ENCODE measurements at places on chromosomes 2 and 18. TPM values are rescaled to one million over a fixed set of nuclear protein-coding genes. Genes with fewer than 3 reads are reported as not detected.

DNA sequence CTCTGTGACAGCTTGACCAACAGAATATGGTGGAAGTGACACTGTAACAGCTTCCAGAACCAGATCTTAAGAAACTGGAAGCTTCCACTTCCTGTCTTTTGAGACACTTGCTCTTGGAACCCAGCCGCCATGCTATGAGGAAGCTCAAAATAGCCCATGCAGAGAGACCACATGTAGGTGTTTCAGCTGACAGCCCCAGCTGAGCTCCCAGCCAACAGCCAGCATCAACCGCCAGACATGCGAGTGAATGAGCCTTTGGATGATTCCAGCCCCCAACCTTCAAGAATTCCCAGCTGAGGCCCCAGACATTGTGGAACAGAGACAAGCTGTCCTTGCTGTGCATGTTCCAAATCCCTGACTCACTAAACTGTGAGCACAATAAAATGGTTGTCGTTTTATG is 27.9 kb downstream of the ACVR1 start:
- no peak for DNase-seq

Gene GCKR
- not detected for total RNA-seq

- no peak for DNase-seq
These were observed 296.3 kb downstream of the DYSF start for GRCh38 chr2:71749671-71750101.

GRCh38 chr2:199997296-199997695 is 41.9 kb downstream of the MAIP1 start:
- DNase-seq, result no peak

Gene CDH2
- 0.07 TPM for total RNA-seq

DNA sequence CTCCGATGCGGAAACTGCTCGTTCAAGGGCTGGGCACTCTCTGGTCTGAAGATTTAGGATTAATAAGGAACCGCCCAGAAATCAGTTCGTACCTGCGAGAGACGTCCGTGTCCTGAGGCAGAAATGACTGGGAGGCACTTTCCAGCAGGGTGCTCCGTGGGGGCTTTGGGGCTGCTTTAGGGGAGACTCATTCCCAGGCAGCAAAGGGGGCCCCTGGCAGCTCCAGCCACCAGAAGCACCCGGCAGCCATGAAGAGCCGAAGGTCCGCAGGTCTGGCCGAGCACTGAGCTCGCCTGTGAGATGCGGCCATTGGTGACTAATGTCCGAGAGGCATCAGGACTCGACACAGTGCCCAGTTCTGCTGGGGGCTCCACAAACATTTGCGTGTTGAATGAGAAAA is 20.9 kb downstream of the KCNG2 start:
- DNase-seq, result no peak

DNA sequence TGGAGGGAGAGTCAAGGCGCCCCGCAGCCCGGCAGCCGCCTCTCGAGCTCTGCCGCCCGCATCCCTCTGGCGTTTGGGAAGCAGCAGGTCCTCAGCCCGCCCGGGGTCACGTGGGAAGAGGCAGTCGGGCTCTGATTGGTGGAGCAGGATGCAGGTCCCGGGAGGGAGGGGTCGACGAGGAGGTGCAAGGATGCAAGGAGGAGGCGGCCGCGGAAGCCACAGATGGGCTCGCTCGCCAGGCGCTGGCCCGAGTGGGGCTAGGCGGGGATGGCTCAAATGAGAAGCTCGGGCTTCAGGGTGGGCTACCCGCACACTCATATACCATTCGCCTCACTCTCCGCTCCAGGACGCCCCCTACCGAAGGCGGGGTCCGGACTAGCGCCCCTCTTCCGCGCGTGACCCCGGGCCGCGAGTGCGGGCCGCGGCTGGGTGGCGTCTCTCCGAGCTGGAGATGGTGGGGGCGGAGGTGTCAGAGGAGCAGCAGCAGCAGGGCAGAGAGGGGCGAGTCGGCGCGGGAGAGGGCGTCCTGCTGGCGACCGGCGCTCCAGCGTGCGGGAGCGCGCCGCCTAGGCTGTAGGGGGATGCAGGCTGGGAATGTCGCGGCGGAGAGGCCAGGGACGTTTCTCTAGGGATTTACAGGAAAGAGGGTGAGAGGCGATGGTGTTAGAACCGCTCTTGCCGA is at the start of gene TMEFF2:
Gene TMEFF2 (minus strand): TSS at position 68 of the 682 bp plus-strand sequence. CDS start 409 bp downstream, outside the sequence.
- DNase-seq, result peak; percentile 68

All from activated T-cell treated with anti-CD3 and anti-CD28 coated beads, Interleukin-2, amount 50 U/mL, for 72 hours (primary cell).